ENCODE measurements at places on chromosomes 3 and 15.

GRCh38 chr15:32838820-32839219 is 121.0 kb downstream of the GREM1 start:
- no peak for DNase-seq

DNA sequence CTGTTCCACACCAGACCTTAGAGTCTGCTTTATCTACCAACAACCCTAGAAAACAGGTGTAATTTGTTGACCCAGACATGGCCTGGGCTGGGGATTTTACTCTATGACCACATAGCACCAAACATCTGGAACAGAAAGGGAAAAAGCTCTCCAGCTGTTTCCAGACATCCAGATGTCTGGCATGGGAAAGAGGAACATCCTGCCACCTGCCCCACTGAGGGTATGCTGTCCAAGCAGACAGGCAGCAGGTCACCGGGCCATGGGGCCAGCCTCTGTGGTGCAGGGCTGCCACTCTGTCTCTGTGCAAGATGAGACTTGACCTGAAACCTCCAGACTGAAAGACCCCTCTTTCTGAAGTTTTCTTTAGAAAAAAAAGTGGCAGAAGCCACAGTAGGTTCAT is 359.3 kb upstream of the ICE2 start:
- no peak for DNase-seq

GRCh38 chr15:68028137-68028887 is 25.8 kb upstream of the PIAS1 start:
- no peak for DNase-seq

- no peak for DNase-seq
Observed at GRCh38 chr3:179116816-179117215, 31.3 kb upstream of the PIK3CA start.

GRCh38 chr15:75178938-75179745 is 22.5 kb upstream of the C15orf39 start:
- DNase-seq = no peak

DNA sequence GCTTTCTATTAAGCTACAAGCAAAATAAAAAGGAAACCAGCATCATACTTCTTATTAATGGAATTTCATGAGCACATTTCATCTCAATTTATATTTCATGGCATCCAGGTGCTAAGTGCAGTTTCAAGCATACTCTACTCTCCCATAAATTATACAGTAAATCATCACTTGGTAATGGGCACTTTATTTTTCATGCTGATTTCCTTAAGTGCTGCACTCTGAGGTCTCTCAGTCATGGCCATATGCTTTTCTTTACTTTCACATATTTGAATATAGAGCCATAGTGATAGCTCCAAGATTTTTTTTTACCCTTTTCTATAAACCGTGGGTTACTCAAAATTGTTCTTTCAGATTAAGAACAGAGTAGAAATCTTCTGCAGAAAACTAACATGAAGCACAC is 1505.7 kb upstream of the CADM2 start:
- no peak for DNase-seq

DNA sequence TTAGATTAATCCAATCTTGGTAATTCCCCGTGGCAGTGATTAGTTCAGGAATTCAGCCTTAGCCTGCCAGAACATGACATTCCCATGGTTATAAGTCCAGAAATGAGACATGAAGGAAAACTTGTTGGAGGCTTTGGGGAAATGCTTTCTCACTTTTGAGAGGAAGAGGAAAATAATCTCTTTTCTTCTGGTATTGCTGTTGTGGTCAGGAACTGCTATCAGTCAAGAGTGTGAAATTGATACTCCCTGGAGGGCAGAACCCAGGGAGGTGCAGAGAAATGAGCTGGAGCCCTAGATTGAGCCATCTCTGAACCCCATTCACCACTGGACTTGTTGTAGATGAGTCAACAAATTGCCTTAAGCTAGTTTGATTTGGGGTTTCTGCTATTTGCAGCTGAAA is 38.6 kb upstream of the APH1B start:
- no peak for DNase-seq

GRCh38 chr3:117661818-117662095 is 952.2 kb downstream of the TUSC7 start:
- no peak for DNase-seq

- no peak for DNase-seq
Observed at GRCh38 chr3:127984241-127984975, 67.8 kb upstream of the SEC61A1 start.

DNA sequence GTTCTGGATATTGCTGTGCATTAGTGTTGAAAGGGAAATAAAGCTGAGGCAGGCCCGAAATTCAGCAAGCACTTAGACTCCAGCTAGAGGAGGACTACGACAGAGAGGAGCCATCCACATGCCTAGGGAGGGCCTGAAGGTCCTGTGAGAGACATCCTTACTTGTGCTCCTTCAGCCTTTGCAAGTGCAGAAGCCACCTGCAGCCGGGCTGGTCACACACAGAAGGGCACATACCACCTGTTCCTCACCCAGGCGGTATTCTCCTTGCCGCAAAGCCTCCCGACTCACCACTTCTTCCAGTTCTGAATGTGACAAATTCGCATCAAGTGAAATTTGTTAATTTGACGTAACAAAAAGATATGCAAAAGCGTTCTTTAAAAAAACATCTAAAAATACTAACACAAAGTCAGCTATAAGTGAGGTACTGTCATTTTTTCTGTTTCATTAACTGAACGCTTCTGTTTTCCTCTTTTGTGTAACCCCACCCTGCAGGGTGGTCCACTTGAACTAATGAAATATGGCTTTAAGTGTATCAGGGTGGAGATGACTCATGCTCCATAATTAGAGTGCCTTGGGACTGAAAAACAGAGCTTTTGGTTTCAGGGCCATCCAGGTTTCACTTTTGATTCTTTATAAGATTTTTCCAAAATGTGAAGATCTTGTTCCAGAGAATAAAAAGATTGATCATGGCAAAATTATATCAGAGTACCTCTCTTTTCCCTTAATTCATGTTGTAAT is 467.9 kb upstream of the ATP11B start:
- no peak for DNase-seq

DNA sequence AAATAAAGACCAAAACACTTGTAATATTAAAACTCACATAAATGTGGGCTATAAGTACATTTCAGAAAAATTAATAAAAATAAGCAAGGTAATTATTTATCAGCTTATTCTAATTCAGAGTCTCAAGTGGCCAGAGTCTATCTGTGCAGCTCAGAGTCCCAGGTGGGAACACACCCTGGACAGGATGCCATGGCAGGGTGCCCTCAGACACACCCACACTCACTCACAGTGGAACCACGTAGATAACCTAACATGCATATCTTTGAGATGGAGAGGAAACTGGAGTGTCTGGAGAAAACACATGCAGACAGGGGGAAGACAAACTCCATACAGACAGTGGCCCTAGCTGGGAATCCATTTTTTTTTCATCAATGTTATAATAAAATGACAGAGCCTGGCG is 37.2 kb downstream of the FSIP1 start:
- no peak for DNase-seq

GRCh38 chr3:178465260-178466180 is 70.7 kb upstream of the KCNMB2 start:
- DNase-seq = no peak

DNA sequence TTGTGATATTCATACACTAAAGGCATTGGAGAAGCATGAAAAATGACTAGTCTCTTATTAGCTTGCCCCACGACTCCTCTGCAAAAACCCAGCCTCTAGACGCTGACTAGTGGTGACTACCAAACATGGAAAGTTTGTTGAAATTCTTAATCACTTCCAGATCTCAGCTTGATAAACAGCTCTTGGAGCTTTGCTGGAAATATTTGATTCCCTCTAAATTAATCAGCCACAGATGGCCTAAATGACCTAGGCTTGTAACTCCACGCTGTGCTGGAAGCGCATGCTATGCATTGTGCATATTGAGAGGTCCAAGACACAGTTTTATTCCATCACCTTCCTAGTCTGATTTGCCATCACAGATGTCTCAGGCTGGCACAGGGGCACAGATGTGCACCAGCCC is 244.7 kb upstream of the ST8SIA2 start:
- no peak for DNase-seq

- DNase-seq = no peak
Observed at GRCh38 chr3:127307916-127308315, 20.1 kb upstream of the PRR20G start.

DNA sequence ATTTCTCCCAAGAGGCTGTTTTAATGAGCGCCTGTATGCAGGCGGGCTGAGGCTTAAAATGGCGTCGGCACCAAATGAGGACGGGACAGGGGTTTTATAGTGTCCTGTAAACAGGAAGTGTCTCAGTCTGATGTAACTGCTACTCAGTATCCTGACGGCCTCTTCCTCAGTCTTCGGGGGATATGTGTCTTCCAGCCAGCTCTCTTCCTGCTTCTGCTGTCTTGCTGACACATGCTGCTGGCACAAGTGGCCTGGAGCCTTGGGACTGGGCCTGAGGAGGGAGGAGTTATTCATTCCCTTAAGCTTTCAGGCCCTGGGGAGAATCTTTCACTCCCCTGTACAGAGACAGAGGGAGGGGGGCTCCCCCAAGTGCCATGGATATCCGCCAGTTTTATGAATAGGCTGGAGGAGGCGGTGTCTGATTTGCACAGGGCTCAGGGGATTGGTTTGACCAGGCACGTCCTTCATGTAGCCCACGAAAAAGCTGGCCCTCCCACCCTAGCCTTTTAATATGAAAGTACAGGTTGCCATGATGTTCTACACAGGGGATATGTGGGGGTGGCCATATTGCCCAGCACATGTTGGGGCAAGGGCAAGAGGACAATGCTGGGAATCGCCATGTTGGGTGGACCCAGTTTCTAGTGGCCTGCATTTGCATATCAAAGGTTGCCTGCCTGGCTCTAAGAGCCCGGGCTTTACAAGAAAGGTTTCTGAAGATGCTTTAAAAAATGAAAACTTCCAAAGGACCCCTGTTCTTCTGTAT is 19.9 kb downstream of the NDUFB4 start:
- DNase-seq = no peak

DNA sequence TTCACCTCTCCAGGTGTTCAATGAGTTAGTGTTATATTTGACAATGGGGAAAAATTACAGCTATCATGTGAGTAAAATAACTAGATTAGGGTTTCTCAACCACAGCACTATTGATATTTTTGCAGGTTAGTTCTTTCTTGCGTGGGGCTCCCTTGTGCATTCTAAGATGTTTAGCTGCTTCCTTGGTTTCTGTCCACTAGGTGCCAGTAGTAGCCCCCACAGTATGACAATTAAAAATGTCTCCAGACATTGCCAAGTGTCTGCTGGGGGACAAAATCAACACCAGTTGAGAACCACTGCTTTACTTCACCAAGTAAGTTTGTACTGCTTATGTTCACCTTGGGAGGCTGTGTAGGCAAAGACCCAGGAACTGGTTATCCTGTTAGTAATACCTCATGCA is 618.7 kb downstream of the EDEM1 start:
- no peak for DNase-seq

GRCh38 chr3:195356151-195357086 is 85.5 kb upstream of the XXYLT1 start:
- DNase-seq = no peak

GRCh38 chr15:75182187-75183131 is 19.2 kb upstream of the C15orf39 start:
- DNase-seq = no peak
